ENCODE measurements at places on chromosomes 11 and 22.

DNA sequence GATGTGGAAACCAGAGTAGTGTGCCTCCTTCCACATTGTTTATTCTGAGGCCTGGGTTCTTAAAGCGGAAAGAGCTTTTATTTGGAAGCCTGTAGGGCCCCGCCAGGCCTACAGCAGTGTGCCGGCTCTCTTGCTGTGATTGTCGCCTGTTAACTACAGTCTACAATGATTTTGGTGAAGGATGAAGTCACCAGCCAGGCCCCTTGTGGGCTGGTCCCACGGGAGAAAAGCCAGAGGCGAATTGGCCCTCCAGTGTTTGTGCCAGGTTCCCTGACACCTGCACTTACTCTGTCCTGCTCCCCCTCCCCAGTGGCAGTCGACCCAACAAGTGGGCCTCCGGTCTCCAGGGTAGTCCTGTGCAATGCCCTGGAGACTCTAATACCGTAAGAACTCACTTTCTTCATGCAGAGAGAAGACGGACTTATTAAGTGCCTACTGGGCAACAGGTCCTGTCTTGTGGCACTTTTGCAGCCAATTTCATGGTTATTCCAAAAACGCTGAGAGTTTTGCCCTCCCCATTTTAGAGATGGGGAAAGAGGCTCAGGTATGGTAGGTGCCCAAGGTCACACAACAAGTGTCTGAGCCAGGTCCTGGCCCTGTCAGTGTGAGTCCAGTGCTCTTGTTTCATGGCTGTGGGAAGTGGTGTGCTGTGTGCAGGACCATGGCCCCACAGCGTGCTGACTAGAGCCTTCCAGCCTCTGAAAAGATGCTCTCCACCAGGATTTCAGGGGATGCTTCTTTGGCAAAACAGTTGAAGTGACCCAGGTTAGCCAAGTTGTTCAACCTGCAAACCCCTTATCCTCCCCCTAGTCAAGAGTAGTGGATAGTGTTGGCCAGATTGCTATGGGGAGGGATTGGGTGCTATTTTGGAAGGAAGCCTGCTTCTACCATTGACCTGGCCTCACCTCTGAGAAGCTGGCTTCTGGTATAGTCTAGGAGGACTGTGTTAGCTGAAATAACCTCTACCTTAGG is 1.4 kb downstream of the MICAL2 start:
- DNase-seq = no peak

- DNase-seq = no peak
These were observed 37.9 kb downstream of the SWAP70 start for GRCh38 chr11:9701799-9702198.

DNA sequence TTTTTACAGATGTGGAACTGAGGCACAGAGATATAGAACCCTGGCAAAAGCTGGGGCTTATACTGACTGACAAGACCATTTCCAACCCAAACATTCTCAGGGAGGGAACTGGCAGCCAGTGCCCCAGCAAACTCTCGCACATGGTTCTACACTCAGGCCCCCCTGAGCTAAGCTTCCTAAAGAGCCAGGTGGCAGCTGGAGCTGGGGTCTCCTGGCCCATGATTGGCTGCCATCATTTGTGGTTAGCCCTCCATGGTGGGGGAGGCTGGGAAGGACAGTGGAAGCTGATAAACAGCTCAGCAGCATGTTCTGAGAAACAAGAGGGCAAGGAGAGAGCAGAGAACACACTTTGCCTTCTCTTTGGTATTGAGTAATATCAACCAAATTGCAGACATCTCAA is at the start of gene RAG1:
TSS of gene RAG1 (plus strand) at position 314 of the 400 bp plus-strand sequence. CDS start 5,298 bp downstream, outside the sequence.
- DNase-seq = no peak

DNA sequence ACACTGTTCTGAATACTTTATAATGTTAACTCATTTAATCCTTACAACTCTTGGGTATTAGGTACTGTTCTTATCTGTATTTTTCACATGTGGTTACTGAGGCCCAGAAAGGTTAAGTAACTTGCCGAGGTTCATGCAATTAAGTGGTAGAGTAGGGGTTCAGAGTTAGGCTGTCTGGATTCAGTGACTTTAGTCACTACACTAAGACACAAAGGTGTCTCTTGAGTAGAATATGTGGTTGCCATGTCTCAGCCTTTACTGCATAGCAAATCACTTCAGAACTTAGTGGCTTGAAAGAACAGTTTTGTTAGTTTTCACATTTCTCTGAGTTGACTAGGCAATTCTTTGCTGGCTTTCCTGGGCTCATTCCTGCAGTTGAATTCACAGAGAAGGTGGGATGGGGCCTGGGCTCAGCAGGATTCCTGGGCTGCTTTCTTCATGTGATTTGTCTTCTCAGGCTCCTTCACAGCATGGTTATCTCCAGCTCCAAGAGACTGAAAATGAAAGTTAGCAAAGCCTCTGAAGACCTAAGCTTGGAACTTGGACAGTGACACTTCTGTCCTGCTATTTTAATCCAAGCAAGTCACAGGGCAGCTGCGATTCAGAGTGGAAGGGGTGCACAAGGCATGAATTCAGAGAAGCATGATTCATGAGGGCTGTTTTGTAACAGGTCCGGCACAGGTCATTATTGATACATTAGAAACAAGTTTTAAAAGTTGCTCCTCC is 68.3 kb downstream of the SPECC1L start:
- no peak for DNase-seq

GRCh38 chr11:11252403-11252802 is 100.6 kb downstream of the CSNK2A3 start:
- DNase-seq = no peak

GRCh38 chr22:29186302-29186701 is 19.4 kb upstream of the EMID1 start:
- DNase-seq = no peak

DNA sequence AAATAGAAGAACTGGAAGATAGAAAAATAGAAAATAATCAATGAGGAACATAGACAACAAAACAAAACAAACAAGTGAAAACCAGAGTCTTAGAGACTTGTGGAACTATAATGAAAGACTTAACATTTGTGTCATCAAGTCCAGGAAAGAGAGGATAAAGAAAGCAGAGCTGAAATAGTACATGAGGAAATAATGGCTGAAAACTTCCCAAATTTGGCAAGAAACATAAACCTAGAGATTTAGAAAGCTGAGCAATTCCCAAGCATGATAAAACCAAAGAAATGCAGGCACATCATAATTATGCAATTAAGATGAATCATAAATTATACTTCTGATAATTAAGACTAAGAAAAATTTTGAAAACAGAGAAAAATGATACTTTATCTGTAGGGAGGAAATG is 614.5 kb downstream of the ETS1 start:
- DNase-seq = no peak

DNA sequence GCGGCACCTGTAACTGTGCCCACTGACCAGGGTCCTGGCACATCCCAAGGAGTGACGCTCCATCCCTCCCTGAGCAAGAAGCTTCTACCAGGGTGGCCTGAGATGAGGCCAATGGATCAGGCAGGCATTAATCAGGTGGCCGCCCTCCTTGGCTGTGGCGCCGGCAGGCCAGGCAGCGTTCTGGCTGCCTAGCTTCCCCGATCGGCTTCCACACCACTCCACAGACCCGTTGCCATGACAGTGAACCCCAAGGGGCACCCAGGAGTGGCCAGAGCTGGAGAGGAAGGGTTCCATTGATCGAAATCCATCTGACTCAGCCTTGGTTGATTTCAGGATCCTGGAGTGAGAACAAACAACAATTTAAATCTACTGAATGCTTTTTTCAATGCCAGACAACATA is 20.5 kb downstream of the LRRC55 start:
- no peak for DNase-seq

DNA sequence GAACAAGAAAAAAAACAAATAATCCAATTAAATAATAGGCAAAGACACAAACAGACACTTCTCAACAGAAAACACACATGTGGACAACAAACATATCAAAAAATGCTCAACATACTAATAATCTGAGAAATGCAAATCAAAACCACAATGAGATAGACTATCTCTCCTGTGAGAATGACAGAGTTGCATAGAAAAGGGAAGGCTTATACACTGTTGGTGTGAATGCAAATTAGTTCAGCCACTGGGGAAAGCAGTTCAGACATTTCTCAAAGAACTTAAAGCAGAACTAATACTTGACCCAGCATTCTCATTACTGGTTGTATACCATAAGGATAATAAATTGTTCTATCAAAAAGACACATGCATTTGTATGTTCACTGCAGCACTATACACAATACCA is 637.8 kb upstream of the LUZP2 start:
- no peak for DNase-seq

- no peak for DNase-seq
These were observed 4.6 kb downstream of the TSPAN32 start for GRCh38 chr11:2306452-2306823.

DNA sequence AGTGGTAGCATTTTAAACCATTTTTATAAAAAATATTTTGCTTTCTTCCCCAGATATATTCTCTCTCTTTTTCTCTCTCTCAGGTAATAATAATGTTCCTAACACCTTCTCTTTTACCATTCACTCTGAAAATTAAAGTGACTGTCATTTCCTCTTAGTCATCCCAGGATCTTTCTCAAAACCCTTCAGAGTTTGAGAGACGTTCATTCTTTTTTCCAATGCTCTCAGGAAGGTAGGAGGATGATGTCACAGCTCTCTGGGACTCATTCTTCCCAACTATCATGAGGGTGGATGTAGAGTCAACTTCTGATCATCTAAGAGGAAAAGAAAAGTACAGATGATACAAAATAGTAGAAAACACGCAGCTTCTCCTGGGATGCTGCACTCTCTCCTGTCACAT is 60.2 kb upstream of the CRTAM start:
- DNase-seq = no peak

DNA sequence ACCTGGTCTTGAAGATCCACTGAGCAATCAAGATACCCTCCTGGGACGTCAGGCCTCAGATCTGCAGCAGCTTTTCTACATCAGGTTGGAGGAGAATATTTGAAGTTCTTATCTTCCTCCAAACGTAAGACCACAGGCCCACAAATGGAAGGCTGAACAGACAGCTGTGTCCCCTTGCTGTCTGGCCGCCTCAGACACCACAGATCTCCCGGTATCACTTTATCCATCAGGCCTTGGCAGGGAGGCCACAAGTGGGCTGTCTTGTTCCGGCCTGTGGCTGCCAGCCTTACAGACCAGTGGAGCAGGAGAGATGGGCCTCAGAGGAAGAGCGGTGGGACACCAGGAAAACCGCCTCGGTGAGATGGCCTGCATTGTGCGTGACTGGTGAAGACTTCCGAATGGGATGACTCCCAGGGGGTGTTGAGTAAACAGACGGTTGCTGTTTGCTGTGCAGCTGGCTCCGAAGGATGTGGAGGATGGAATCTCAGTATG is 15.9 kb downstream of the UBASH3B start:
- DNase-seq = no peak

All from CD4-positive, alpha-beta T cell (primary cell).